ENCODE measurements at places on chromosomes 16 and 17. TPM values are rescaled to one million over a fixed set of nuclear protein-coding genes. Genes with fewer than 3 reads are reported as not detected.
A peak's percentile ranks its signal among the peaks of the same experiment; 100 is the strongest.

DNA sequence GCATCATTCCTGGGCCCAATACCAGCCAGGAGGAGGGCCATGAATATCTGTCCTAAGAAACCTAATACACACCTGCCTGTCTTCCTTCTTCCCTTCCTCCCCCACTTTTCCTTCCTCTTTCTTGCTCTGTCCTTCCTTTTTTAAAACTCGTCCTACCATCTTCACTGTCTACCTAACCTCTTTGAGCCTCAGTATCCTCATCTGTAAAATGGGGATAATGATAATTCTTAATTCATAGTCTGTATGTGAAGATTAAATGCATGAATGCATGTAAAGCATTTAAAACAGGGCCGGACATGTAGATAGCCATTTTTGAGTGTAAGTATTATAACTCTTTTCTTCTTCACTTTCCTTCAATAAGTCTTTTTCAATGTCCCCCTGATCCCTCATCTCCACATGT lies 560 bp downstream of the CRYBA1 start:
- H3K36me3 ChIP-seq, result no peaks in the 10 kb centered on the region
- DNase-seq, result no peak
- H3K27ac ChIP-seq, result no peak overlapping the region
- H3K27me3 ChIP-seq, result no peaks in the 10 kb centered on the region

GRCh38 chr17:27905447-27906225 lies 12.5 kb upstream of the LYRM9 start:
- no peaks in the 10 kb centered on the region for H3K4me1 ChIP-seq
- no peak overlapping the region for H3K27ac ChIP-seq
- no peaks in the 10 kb centered on the region for H3K36me3 ChIP-seq

DNA sequence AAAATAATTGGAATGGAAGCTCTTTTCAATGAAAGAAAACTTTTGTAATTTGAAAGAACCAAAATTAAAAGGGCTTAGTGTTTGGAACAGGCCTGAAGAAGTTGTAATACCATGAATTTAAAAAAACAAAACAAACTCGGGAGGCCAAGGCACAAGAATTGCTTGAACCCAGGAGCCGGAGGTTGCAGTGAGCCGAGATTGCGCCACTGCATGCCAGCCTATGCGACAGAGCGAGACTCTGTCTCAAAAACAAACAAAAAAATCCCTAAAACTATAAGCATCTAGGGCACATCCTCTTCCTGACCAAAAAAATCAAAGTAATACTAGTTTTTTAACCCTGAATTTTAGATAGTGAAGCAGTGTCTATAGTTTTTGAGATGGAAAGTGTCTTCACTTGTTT lies 12.7 kb downstream of the CLTC start:
- DNase-seq, result no peak
- no peak overlapping the region for H3K4me3 ChIP-seq
- H3K36me3 ChIP-seq, result no peaks in the 10 kb centered on the region
- H3K27me3 ChIP-seq, result no peaks in the 10 kb centered on the region
- peaks cover 77% of the 10 kb centered on the region for H3K4me1 ChIP-seq

- H3K4me3 ChIP-seq, result peak overlapping the region; percentile 96
- no peaks in the 10 kb centered on the region for H3K27me3 ChIP-seq
- H3K4me1 ChIP-seq, result peaks cover 26% of the 10 kb centered on the region
- peak; percentile 55 for DNase-seq
- H3K36me3 ChIP-seq, result peaks cover 17% of the 10 kb centered on the region
These were observed 514 bp downstream of the UBFD1 start for GRCh38 chr16:23557779-23558702.

- no peak overlapping the region for H3K4me3 ChIP-seq
- no peak for DNase-seq
- peak overlapping the region; percentile 76 for H3K27ac ChIP-seq
- H3K4me1 ChIP-seq, result peaks cover 20% of the 10 kb centered on the region
These were observed 101.1 kb downstream of the FOXL1 start for GRCh38 chr16:86679490-86679889.

DNA sequence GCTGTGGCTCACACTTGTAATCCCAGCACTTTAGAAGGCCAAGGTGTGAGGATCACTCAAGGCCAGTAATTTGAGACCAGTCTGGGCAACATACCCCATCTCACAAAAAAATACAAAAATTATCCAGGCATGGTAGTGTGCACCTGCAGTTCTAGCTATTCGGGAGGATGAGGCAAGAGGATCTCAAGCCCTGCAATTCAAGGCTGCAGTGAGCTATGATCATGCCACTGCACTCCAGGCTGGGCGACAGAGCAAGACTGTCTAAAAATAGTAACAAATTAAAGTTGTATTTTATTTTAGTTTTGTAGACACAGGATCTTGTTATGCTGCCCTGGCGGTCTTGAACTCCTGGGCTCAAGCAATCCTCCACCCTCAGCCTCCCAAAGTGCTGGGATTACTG lies 18.2 kb downstream of the USP31 start:
- no peaks in the 10 kb centered on the region for H3K27me3 ChIP-seq
- H3K4me1 ChIP-seq, result peaks cover 47% of the 10 kb centered on the region
- no peaks in the 10 kb centered on the region for H3K36me3 ChIP-seq
- no peak overlapping the region for H3K4me3 ChIP-seq
- H3K27ac ChIP-seq, result peak overlapping the region; percentile 84

DNA sequence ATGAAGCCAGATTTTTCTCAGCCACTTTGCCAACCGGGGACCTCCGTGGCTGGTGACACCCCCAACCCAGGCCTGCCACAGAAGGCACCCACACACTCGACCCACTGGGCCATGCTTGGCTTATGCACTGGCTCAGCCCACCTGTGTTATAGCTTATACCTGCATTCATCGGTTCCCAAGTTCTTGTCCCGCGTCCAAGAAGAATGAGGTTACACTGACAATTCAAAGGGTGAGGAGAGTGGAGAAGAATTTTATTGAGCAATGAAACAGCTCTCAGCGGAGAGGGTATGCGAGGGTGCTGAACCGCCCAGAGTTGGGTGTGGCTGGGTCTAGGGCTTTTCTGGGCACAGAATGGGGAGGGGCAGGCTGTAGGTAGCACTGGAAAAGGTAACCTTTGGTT lies 22.2 kb upstream of the CDH15 start:
- DNase-seq, result no peak
- H3K27ac ChIP-seq, result no peak overlapping the region
- H3K36me3 ChIP-seq, result no peaks in the 10 kb centered on the region
- H3K4me1 ChIP-seq, result no peaks in the 10 kb centered on the region

- DNase-seq, result no peak
- H3K4me1 ChIP-seq, result no peaks in the 10 kb centered on the region
- H3K36me3 ChIP-seq, result no peaks in the 10 kb centered on the region
- no peaks in the 10 kb centered on the region for H3K27me3 ChIP-seq
These were observed 37.2 kb upstream of the C16orf82 start for GRCh38 chr16:27029525-27029924.

GRCh38 chr17:32268734-32269288 lies 3.2 kb downstream of the RHBDL3 start:
- peaks cover 23% of the 10 kb centered on the region for H3K27me3 ChIP-seq
- H3K36me3 ChIP-seq, result no peaks in the 10 kb centered on the region
- DNase-seq, result no peak

DNA sequence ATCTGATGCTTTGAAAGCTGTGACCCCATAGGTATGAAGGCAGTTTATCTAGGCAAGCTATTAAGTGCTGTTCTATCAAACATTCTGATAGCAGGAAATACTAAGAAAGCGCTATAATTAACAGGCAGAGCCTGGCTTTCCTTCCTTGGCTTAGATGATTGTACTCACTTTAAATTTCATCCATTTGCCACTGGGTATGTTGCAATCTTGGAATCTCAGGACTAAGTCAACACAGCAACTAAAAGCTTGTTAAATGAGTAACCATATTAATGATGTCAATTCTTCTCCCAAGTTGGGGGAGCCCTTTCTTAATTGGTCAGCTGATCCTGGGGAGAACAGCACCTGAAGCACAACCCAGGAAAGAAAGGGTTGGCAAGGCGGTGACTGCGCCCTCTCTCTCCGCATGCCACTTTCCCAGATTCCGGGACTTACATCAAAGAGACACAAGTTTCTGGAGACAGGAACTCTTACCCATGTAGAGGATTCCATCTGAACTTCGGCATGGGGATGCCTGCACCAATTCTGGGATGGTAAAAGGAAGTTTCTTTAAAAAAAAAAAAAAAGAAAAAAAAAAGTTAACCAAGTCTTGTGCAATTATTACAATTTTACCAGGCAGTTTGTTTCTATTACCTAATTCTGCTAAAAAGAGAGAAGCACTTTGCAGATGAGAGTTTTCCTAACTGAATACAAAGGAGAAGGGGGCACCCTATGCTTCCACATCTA lies 54.4 kb upstream of the ICAM2 start:
- H3K27me3 ChIP-seq, result no peaks in the 10 kb centered on the region
- no peaks in the 10 kb centered on the region for H3K4me1 ChIP-seq
- H3K27ac ChIP-seq, result no peak overlapping the region
- H3K4me3 ChIP-seq, result no peak overlapping the region

DNA sequence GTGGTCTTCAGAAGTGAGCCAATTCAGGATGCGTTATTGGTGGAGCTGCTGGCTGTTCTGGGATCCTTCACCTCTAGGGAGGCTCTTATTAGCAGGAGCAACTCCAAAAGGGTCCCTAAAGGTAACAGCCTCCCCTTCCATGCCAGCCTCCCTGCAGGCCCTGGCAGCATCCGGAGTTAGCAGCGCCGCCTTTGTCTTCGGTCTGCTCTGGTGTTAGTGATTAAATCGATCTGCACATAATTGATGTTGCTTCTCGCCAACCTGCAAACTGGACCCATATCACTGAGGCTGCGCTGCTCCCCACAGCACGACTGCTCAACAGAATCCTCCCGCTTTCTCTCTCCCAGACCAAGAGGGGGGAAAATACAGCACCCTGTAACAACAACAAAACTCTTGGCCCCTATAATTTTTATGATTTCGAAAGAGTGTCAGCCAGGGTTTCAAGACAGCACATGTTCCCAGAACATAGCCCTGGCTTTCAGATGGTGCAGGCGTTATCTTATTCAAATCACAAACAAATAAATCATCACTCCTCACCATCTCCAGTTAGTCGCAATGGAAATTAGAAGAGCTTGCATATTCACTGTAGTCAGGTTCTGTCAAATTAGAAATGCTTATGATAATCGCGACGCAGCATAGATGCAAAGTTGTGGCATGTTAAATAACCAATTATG lies 76.0 kb downstream of the IRX3 start:
- H3K4me1 ChIP-seq, result peaks cover 4% of the 10 kb centered on the region
- H3K4me3 ChIP-seq, result no peak overlapping the region
- DNase-seq, result no peak

DNA sequence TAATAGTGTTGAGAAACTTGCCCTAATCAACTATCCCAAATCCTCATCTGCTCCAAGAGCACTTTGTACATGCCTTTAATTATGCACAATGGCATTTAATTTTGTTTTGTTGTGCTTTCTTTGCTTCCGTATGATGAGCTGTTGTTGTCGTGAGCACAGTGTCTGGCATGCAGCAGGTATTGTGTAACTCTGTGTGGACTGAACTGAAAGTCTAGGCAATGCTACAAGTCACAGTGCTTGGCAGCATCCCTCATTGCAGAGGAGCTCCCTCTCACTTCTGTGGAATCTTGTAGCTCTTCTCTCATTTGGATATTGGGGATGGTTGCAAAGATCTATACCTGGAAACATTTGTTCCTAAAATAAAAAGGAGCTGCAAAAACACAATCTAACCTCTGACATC lies 502.2 kb upstream of the CA10 start:
- DNase-seq, result no peak
- no peaks in the 10 kb centered on the region for H3K27me3 ChIP-seq
- H3K27ac ChIP-seq, result no peak overlapping the region
- H3K36me3 ChIP-seq, result no peaks in the 10 kb centered on the region

DNA sequence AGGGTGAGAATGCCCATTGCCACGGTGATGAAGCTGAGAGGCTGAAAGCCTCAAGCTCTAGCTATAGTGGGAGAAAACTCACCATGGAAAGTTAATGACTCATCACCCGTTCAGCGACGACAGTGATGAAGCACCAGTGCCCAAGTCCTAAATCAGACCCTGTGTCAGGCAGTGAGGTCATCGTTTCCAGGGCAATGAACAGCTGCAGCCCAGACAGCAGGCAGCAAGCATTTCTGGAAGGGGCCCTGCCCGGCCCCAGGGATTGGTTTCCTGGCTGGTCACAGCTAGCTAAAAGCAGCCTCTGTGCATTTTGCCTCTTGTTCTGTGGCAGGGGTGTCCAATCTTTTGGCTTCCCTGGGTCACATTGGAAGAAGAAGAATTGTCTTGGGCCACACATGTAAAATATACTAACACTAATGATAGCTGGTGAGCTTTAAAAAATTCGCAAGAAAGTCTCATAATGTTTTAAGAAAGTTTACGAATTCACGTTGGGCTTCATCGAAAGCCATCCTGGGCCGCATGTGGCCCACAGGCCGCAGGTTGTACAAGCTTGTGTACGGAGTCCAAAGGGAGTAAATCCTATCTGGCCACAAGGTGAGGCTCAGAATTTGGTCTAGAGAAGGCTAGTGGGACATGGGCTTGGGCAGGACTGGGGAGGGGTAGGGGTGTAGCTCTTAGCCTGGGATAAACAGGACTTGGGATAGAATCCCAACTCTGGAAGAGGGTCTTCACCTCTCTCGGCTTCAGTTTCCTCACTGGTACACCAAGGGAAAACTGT lies 40.6 kb downstream of the MIS12 start:
- no peaks in the 10 kb centered on the region for H3K36me3 ChIP-seq
- peak overlapping the region; percentile 65 for H3K27ac ChIP-seq
- no peak overlapping the region for H3K4me3 ChIP-seq
- no peaks in the 10 kb centered on the region for H3K4me1 ChIP-seq
- DNase-seq, result peak; percentile 83

- no peaks in the 10 kb centered on the region for H3K36me3 ChIP-seq
- no peaks in the 10 kb centered on the region for H3K4me1 ChIP-seq
- DNase-seq, result no peak
These were observed 4.2 kb upstream of the KRTAP3-2 start for GRCh38 chr17:41003926-41004325.

DNA sequence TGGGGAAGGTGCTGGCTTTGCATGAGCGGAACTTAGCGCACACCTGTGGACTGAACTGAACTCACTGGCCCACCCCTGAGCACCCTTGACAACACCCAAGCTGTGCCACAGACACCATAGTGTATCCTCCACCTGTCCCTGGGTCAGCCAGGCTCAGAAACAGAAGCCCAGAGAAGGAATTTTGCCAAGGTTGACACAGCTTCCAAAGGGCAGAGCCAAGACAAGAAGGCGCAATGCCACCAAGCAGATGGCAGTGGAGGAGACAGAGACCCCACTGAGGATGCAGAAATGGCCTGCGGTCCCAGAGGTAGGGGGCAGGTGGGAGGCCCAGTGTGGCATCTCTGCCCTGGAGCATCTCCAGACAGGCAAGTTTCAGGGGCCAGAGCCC lies 169.0 kb downstream of the ENGASE start:
- H3K36me3 ChIP-seq, result no peaks in the 10 kb centered on the region
- no peak overlapping the region for H3K27ac ChIP-seq
- H3K27me3 ChIP-seq, result peaks cover 6% of the 10 kb centered on the region
- no peaks in the 10 kb centered on the region for H3K4me1 ChIP-seq

- H3K4me3 ChIP-seq, result no peak overlapping the region
- no peak overlapping the region for H3K27ac ChIP-seq
- no peaks in the 10 kb centered on the region for H3K27me3 ChIP-seq
- H3K36me3 ChIP-seq, result no peaks in the 10 kb centered on the region
- H3K4me1 ChIP-seq, result no peaks in the 10 kb centered on the region
- DNase-seq, result no peak
These were observed 13.2 kb upstream of the AATK start for GRCh38 chr17:81179220-81179619.

Gene SBK1
- 3.7 TPM for total RNA-seq

Gene HOXB8
- total RNA-seq, result not detected

Gene PRR35
- total RNA-seq, result not detected

Gene PTRH2
- 9.0 TPM for total RNA-seq

Gene CBX2
- 3.3 TPM for total RNA-seq

Gene RCVRN
- 0.09 TPM for total RNA-seq

Measured in heart left ventricle (tissue), 16 donors.